Posterior vena cava (tissue), 2 donors: ENCODE measurements at places on chromosomes 1 and 21. TPM values are rescaled to one million over a fixed set of nuclear protein-coding genes. Genes with fewer than 3 reads are reported as not detected.
A peak's percentile ranks its signal among the peaks of the same experiment; 100 is the strongest.

Gene TAS1R1
- total RNA-seq: not detected

Gene F13B
- total RNA-seq: not detected

Gene KLF17
- total RNA-seq: 0.24 TPM

- peak; percentile 58 for DNase-seq
Measured at GRCh38 chr21:45450423-45451090, 45.6 kb downstream of the COL18A1 start.

DNA sequence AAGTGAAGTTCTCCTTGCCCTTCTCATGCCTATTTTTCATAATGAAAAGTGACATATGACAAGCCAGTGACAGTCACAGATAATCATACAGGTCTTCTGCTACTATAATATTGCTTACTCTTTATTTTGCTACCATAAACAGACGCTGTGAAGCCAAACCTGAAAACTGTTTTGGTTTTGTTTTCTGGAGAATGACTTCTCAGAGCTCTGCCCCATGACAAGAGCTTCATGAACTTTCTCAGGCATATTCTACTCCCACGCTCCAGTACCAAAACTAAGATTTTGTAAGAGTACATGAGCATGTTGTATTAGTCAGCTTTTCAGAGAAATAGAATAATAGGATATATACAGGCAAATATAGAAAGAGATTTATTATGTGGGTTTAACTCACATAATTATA lies 64.3 kb upstream of the VTCN1 start:
- no peak for DNase-seq

DNA sequence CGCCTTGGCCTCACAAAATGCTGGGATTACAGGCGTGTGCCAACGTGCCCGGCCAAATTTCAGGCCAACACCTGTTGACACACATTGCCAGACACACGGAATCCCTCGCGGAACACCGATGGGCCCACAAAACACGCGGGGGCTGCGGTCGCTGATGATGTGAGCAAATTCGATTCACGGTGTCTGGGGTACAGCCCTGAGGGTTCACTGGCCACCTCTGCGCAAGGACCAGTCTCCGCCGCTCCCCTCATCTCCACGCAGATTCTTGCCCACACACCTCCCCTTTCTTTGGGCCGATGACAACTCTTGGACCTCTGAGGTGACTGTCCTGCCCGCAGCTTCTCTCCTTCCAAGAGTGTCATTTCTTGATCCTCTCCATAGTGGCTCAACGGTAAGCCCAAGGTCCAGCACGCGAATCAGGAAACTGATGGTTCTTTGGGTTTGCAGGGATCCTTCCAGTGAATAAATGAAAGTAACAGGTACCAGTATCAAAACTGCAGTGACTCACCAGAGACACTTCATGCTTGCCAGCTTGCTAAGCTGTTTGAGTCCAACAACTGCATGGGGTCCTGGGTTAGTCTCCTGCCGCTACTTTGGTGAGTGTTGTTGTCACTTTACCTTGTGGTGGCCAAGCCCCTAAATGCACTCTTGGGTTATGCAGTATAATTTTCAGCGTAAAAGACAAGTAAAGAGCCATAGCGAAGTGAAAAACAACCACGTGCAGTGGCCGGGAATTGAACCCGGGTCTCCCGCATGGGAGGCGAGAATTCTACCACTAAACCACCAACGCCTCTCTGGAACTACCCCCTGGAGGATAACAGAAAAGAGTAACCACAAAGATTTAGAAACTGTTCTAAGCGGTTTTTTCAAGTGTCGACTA lies 11.0 kb upstream of the RNU1-3 start:
- peak; percentile 73 for DNase-seq

- peak; percentile 91 for DNase-seq
Measured at GRCh38 chr1:3410142-3410925, 44.1 kb upstream of the ARHGEF16 start.

- no peak for DNase-seq
Measured at GRCh38 chr1:164803366-164803765, 244.4 kb downstream of the PBX1 start.

DNA sequence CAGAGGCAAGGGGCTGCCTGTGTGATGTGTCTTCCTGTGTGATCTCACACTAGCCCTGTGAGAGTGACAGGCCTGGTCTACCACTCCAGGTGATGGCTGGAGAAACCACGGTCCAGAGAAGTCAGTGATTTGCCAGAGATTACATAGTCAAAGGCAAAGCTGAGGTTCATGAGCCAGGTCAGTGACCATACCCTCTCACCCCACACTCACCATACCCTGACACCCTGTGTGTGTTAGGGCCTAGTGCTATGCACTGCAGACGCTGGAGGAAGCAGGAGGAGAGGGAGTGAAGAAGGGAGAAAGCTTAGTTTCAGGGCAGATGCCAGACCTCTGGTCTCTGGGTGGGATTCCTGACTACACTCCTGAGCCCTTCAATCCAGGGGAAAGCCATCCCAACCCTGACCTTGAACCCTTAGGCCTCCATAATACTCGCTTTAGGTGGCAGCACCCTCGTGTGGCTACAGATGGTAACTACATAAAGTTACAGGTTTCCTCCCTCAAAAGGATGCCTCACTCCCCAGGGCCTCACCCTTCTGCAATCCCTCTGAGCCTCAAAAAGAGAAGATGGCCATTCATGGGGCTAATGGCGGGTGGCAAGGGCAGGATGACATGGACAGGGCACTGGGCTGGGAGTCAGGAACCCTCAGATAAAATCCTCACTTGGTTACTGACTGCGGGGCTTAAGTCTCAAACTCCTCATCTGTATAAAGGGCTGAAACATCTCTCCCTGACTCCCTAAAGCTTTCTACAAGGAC lies 20.8 kb upstream of the SDC3 start:
- DNase-seq: no peak
